ENCODE measurements at places on chromosomes 1 and 21.

GRCh38 chr1:50873458-50874187 is 86.4 kb downstream of the FAF1 start:
- no peak for DNase-seq

GRCh38 chr1:197559244-197559643 is 216.0 kb downstream of the DENND1B start:
- DNase-seq = no peak

DNA sequence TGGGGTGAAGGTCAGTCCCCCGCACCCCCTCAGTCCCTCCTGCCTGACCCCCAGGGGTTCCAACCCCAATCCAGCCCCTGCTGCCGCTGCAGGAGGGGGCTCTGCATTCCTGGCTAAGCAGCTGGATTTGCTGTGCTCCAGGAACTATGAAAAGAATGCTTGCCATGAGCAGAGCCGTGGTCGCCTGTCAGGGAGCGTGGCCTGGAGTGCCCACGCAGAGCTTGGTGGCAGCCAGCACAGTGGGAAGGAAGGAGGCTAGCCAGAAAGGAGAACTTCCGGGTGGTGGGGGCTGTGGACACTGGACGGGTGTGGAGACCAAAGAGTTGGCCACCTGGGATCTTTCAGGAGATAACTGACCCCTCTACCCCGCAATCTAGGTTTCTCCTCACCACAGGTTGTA is 5.6 kb downstream of the COL8A2 start:
- no peak for DNase-seq

- no peak for DNase-seq
These were observed 60.4 kb downstream of the TEX35 start for GRCh38 chr1:178573330-178573729.

GRCh38 chr1:201985355-201985754 is 2.9 kb downstream of the RNPEP start:
- DNase-seq = no peak
